ENCODE measurements at places on chromosomes 2 and 18.
A peak's percentile ranks its signal among the peaks of the same experiment; 100 is the strongest.

DNA sequence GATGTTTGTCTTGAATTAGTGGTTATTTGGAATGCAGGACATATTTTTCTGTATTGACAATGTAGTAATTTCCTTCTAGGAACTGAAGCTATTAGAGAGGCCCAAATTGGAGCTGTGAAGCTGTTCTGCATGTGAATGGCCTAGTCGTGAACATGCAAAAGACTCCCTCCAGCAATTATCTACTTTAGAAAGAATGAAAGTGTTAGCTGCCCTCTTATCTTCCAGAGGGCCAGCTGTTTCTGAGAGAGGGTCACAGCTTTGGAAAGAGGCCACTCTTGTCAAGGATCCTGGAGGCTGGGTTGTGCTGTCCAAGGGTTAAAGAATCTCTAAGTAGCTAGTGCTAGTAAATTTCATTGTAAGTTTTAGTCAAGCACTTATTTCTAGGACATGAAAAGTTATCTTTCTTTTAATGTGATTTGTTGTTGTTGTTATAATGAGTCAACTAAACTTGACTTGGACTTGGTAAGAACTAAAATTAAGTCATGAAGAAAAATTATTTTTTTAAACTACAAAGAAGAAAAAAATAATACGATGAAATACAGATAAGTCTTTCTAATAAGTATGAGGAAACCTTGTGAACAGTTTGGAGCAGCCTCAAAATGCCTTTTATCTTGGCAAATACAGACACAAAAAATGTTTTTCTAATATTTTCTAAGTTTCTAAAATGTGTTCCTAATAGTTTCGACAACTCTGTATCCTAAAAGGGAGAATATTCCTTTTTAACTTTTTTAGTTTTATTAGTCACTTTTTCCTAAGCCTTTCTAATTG, 36.8 kb downstream of the DPP4 start:
- DNase-seq: no peak

DNA sequence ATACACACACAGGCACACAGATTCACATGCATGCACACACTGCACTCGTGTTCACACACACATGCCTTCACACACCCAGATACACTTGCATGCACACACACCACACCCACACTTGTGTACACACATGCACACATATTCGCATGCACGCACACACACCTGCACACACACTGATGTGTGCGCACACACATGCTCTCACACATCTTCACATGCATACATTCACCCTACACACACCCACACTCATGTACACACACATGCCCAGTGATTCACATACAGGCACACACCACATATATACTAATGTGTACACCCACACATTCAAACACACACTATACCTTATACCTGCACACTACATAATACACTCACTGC, 181.6 kb downstream of the LOXHD1 start:
- no peak for DNase-seq

DNA sequence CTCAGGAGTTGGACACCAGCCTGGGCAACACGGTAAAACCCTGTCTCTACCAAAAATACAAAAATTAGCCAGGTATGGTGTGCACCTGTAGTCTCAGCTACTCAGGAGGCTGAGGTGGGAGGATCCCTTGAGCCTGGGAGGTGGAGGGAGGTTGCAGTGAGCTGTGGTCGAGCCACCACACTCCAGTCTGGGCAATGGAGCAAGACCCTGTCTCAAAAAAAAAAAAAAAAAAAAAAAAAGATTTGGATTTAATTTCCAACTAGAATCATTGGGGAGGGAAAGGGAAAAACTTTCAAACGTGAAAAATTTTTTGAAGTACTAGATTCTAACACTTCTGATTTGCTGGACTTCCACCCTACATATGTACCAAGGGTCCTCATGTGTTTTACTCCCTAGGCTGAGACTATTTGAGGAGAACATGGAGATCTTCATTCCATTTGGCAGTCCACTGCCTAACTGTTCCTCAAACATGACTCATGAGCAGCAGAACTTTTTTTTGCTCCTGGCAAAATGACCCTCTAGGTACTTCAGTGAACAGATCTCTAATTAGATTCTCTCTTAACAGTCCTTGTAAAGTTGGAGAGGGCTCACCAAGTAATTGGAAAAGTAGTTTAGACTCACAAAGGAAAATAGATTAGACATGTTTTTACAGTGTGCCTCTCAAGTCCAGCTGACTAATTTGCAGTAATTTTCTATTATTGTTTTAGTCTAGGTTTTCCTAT, 267.6 kb downstream of the METTL4 start:
- no peak for DNase-seq

DNA sequence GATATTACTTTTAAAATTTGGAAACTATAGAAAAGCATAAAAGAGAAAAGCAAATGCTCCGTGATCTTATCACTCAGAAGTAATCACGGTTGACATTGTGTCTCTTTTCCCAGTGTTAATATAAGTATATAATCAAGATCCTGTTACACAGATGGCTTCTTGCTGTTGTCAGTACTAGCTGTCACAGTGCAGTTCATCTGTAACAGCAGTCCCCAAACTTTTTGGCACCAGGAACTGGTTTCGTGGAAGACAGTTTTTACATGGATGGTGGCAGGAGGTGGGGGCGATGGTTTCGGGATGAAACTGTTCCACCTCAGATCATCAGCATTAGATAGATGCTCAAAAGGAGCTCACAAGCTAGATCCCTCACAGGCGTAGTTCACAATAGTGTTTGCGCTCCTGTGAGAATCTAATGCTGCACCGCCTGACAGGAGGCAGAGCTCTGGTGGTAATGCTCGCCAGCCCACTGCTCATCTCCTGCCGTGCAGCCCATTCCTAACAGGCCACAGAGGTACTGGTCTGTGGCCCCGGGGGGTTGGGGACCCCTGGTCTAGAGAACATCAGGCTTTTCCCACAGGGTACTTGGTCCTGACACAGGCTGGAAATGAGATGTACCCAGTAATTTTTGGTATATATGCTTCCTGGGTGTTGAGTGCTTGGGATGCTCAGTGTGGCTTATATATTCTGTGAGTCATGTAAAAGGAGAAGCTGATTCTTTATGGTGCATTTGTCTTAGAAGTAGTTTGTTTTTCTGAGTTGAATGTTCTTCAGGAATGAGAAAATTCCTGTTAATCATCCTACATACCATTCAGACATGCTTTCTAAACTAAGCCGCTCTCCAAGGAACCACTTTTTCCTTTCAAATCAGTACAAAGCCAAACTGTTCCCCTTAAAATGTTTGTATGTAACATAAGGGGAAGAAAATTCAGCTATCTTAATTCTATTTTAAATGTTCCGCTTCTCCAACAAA, 121.8 kb downstream of the NCK2 start:
- no peak for DNase-seq

DNA sequence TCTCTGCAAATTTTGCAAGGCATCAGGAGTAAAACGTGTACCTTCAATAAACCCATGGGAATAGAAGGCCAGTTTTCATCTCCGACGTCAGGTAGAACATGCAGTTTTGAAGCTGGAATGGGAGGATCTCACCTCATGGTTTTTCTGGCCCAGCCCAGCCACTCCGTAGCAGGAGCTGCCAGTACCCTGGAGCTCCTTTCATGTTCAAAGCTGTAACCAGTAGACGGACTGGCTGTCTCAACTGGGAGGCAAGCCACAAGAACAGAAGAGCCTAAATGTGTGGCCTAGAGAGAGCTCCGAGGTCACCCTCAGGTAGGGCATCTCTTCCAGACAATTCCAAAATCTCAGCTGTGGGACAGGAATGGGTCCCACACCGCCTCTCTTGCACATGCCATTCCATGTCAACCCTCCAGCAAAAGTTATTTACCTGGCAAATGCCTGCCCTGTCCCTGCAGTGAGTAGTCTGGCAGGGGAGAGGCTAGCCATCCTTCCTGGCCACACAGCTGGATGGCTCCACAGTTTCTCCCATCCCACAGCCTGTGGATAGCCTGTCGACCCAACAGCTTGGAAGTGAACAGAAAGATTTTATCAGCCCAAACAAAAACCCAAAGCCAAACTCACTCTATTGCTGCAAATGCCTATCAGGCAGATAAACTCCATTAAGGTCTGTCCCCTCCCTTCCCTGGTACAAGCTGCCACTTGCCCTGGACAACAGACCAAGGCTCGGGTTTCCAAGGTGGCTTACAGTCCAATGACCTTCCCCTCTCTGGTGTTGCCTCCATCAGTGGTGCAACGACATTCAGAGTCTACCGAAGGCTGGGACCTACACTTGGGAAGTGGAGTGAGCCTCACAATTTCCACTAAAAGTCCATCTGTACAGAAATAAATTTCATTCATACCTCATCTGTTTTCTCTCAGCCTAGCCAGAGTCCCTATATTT, 27.8 kb downstream of the CRACDL start:
- no peak for DNase-seq

DNA sequence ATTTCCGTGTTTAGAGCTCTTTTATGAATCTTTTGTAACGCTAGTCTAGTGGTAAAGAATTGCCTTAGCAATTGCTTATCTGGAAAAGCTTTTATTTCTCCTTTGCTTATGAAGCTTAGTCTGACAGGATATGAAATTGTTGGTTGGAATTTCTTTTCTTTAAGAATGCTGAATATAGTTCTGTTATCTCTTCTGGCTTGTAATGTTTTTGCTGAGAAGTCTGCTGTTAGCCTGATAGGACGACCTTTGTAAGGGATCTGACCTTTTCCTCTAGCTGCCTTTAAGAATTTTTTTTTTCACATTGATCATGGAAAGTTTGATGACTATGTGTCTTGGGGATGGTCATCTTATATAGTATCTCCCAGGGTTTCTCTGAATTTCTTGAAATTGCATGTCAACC, 101.1 kb downstream of the TRABD2A start:
- no peak for DNase-seq

DNA sequence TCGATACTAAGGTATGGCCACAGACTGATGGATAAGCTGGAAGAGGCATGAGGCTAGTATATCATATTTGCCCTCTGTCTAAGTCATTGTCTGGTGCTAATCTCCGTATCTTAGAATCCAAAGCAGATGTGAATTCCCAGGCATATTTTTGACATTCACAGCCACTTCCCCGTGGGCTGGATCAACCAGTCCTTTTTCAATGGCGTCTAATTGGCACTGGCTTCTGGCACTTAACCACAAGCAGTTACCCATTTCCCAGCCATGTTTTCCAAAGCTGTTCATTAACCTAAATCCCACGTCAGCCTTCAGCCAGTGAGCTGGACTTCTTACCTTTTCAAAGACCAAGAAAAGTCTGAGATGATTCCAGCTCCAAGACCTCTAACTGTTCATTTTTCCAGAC, 20.7 kb upstream of the ZNF407 start:
- no peak for DNase-seq

GRCh38 chr2:112518807-112519206, 23.5 kb upstream of the POLR1B start:
- no peak for DNase-seq

GRCh38 chr2:34656632-34657031, 1057.5 kb upstream of the FAM98A start:
- no peak for DNase-seq

- no peak for DNase-seq
Observed at GRCh38 chr2:19878268-19879046, 23.3 kb downstream of the TTC32 start.

DNA sequence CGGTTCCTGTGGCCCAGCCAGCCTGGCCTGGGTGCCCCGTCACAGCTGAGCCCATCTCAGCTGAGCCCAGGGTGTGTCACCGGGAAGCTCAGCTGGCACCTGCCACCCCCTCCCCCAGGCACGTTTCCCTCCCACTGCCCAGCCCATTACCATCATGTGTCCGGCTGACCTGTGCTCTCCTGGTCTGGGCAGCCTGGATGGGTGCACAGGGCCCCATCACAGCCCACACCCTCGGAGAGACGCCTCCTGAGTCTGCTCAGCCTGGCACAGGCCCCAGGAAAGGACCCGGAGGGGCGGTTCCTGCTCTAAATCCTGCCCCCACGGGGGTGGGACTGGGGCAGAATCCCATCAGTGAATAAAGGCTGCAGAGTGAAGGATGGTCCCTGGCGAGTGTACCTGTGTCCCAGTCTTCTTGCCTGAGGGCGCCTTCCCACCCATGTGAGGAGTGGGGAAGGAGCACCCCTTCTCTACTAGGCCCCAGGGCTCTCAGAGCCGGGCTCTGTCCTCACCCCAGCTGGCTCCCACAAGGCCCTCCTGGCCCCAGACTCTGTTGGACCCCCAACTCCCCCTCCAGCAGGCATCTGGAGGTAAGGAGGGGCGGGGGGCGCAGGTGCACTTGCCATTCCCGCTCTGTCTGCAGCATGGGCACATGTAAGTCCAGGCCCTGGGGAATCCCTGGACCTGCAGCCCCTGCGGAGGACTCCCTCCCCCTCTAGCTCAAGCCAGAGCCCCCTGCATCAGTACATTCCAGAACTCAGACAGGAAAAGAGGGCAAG, 21.2 kb downstream of the GPC1 start:
- DNase-seq: peak; percentile 39

GRCh38 chr2:55019526-55020258, 30.6 kb downstream of the RTN4 start:
- DNase-seq: no peak

DNA sequence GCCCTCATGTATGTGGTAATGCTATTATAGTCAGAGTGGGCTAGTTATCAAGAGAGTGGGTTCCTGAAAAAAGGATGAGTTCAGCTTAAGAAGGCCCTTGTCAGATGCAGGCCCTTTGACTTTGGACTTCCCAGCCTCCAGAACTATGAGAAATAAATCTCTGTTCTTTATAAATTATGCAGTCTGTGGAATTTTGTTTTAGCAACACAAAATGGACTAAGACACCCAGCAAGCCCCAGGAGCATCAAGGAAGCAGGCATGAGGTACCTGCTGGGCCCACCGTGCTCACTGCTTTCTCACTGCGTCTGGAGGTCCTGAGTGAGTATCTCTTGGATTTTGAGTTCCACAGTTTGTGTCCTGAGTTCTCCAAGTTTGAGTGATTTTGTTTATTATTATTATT, 35.9 kb upstream of the LIPG start:
- DNase-seq: no peak

GRCh38 chr2:240223631-240224030, 83.2 kb upstream of the OTOS start:
- DNase-seq: no peak

- no peak for DNase-seq
Observed at GRCh38 chr2:9844576-9844975, 1.3 kb downstream of the TAF1B start.

DNA sequence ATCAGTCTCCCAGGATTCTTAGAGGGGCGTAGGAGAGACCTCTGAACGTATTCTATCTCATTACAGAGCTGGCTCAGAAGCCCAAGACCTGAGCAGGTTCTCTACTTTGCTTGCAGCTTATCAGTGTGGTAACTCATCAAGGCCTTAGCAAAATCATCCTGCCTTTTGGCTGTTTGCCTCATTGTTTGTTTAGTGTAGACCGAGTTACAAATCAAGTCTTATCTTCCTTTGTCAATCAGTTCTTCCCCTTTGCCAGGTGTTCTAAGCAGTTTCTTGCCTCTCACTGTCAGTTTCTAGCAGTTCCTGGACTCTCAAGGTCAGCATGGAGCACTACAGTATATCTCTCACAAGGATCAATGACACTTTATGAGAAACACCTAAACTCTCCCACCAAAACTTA, 30.9 kb upstream of the NAB1 start:
- DNase-seq: no peak

DNA sequence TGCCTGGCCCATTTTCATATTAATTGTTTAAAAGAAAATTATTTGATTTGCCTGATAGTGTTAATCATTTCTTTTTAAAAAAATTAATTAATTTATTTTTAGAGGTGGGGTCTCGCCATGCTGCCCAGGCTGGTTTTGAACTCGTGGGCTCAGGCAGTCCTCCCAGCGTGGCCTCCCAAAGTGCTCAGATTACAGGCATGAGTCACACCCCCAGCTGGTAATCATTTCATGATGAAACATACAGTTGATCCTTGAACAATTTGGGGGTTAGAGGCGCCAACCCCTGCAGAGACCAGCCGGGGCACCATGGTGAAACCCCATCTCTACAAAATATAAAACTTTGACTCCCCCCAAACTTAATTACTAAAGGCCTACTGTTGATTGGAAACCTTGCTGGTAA, 7.9 kb downstream of the GPN1 start:
- DNase-seq: no peak

- DNase-seq: no peak
Observed at GRCh38 chr2:66460031-66460430, 25.1 kb downstream of the MEIS1 start.
